ENCODE measurements at places on chromosomes 3 and 15. TPM values are rescaled to one million over a fixed set of nuclear protein-coding genes. Genes with fewer than 3 reads are reported as not detected.

The TGM5 gene
- polyA plus RNA-seq: 0.26 TPM

DNA sequence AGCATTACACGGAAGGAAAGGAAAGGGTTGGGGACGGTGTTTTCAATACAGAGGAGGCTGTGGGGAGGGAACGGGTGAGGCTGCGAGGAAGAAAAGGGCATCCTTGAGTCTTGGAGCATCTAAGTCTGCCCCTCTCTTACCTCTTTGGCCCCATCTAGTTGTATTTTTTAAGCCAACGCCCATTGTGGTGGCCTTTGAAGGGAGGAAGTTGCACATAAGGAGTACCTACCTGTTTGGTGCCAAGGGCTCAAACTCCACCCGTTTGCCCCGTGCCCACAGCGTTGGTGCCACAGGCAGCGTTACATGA lies 146.1 kb upstream of the UMPS start:
- DNase-seq: no peak

- DNase-seq: no peak
Observed at GRCh38 chr15:92101708-92102394, 248.3 kb downstream of the SLCO3A1 start.

GRCh38 chr3:197212290-197212689 lies 86.1 kb downstream of the DLG1 start:
- no peak for DNase-seq

- no peak for DNase-seq
Observed at GRCh38 chr3:67706934-67707333, 52.5 kb upstream of the SUCLG2 start.

The GPR160 gene
- 3.1 TPM for polyA plus RNA-seq

The DGKG gene
- 2.5 TPM for polyA plus RNA-seq

DNA sequence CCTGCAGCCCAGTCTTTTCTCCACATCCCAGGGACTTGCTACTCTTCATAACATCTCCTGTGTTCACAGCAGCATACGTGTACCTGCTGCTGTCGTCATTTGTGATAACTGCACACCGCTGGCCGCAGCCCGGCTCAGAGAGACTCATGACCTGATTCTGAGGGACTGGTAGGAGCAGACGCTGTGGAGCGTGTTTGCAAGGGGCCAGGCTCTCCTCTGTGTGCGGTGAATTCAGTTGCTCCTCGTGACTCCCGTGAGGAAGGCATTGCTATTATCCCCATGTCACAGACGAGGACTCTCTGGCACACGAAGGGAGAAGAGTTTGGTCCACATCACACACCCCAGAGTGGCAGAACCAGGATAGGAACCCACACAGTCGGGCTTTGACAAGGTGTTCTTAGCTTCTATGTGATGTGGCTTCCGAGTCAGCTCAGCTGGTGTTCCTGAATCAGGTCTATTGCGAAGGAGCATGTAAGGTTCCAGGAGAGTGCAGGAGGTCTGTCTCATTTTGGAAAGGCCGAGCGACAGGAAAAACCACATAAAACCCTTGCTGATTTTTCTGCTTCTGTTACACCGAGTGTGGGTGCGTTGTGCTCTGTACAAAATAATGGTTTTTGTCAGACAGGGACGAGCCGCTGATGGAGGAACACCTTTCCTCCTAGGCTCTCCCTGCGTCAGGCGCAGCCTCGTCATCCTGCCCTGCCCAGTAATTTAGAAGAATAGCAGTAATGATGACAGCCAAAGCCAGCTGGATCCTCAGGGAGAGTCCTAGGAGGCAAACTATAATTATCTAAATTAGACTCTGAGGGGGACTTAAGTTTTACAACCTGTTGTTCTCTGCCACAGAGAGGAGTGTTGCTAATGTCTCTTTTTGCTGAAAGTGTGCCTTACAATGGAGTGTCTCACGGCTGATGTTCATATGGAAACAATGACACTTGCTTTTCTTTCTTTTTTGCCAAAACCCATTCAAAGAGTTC lies 157.5 kb upstream of the RGMA start:
- DNase-seq: no peak

DNA sequence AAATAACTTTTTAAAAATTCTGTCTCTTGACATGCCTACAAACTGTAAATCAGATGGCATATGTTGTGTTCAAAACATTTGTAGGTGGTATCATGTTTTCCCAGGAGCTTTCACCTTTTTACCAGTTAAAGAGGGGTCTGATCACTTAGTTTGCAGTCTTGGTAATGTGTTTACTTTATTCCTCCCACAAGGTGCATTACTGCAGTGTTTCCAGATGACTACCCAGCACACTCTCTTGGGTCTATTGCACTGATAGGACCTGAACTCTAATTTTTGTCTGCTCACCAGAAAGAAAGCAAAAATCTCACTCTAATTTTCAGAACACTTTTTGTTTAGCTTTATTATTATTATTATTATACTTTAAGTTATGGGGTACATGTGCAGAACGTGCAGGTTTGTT lies 734.1 kb downstream of the GBE1 start:
- DNase-seq: no peak

The UNC13C gene
- 3.5 TPM for polyA plus RNA-seq

DNA sequence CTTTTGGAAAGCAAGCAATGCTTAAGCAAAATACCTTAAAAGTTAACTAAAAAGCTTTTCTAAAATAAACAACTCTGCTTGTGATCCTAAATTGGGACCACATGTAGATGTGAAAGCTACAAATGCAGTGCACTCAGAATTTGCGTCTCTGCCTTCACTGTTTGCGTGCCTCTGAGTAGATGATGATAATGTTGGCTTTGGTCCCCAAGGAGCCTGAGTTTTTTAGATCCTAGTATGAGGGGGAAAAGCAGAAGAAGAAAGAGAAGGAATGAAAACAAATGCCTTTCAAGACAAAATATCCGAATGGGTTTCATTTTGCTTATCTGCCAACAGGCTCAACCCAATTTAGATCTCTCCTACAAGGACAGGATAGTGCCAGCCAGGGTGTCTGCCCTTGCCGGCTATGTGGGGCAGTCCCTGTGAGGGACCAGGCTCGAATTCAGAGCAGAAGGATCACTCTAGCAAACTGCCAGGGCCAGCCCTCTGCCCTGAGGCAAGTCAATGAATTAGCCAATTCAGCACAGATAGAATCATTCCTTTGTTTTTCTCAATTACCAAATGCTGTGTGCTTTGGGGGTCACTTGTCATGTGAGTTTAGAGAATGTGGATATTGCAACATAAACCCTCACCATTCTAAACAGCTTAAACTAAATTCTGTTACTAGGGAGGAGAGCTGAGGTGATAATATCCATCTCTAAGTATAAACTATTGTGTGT lies 28.5 kb downstream of the SCG5 start:
- peak; percentile 69 for DNase-seq

GRCh38 chr3:190370369-190370768 lies 17.6 kb upstream of the CLDN16 start:
- no peak for DNase-seq

The NDUFB5 gene
- 176 TPM for polyA plus RNA-seq

DNA sequence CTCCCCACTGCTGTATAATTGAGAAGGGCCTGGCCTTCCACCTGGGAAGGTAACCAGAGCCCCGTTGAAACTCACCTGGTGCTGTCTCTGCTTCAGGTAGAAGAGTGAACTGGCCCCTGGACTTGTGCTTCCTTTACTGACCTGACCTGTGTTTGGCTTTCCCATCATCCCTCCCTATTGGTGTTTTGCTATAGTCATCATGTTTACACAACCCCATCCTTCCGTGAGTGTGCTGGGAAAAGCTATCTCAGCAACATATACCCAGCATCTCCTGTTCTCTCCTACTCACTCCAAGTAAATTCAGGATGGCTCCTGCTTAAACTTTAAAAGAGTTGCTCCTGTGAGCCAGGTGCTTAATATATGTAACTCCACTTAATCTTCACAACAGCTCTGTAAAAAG lies 77.2 kb upstream of the TSC22D2 start:
- no peak for DNase-seq

GRCh38 chr15:96042734-96043224 lies 287.7 kb upstream of the NR2F2 start:
- no peak for DNase-seq

The AHSG gene
- polyA plus RNA-seq: 0.16 TPM

DNA sequence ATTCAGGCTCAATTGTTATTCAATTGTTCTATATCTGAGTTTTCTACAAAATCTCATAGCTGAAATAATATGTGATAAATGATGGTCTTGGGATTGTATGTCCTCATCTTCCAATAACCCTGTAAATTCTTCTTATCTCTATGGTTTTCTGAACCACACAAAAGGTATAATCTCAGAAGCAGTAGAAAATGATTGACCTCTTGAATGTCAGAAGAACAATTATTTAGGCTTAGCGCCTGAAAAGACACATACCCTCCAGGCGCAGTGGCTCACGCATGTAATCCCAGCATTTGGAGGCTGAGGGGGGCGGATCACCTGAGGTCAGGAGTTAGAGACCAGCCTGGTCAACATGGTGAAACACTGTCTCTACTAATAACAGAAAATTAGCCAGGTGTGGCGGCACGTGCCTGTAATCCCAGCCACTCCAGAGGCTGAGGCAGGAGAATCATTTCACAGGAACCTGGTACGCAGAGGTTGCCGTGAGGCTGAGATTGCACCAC lies 288.0 kb upstream of the TBC1D5 start:
- no peak for DNase-seq

- DNase-seq: no peak
Observed at GRCh38 chr3:182715006-182715405, 78.3 kb upstream of the ATP11B start.

- no peak for DNase-seq
Observed at GRCh38 chr15:89174476-89174875, 46.9 kb downstream of the RLBP1 start.

GRCh38 chr3:188772886-188773285 lies 398.9 kb upstream of the TPRG1 start:
- peak; percentile 28 for DNase-seq

- DNase-seq: no peak
Observed at GRCh38 chr3:127421943-127422662, 134.3 kb upstream of the PRR20G start.

The RARB gene
- polyA plus RNA-seq: 11.4 TPM

The SEMA3F gene
- polyA plus RNA-seq: 10.6 TPM

- DNase-seq: no peak
Observed at GRCh38 chr3:72332036-72332435, 516.2 kb downstream of the SHQ1 start.

DNA sequence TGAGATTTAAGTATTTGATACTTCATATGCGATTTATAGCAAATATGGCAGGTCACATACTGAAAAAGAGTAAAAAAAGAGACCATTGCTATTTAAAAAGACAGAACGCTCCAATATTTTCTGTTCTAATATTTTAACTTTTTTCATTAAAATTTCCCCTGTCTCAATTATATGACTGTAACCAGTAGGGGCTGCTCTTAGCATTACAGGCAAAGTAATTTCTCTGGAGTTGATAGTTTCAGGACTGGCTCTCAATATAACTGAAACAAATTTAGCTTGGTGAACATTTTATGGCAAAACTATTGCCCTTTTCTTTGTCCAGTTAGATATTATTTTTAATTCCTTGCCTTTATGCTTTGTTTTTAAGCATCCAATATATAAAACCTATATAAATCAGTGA lies 286.3 kb upstream of the ROBO2 start:
- peak; percentile 11 for DNase-seq

- no peak for DNase-seq
Observed at GRCh38 chr3:22612927-22613326, 590.2 kb upstream of the UBE2E2 start.

DNA sequence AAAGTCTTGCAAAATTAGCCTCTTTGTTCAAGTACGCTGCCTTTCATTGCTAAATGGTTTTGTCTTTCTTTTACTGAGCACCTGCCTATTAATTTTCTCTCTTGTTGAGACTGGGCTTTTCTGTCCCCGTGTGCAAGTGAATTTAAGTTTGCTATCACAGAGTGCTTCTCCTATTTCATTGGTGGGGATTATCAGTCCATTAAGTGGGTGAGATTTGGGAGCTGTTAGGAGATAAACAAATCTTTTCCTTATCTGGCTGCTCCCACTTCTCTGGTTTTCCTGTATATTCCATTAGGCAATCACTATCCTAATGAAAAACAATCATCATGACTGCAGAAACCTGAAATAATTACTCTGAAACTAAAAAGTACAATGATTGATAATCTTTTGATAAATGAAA lies 254.2 kb downstream of the NR1D2 start:
- DNase-seq: no peak

- no peak for DNase-seq
Observed at GRCh38 chr15:56017920-56018319, 24.5 kb upstream of the NEDD4 start.

The AGBL1 gene
- polyA plus RNA-seq: 21.4 TPM

DNA sequence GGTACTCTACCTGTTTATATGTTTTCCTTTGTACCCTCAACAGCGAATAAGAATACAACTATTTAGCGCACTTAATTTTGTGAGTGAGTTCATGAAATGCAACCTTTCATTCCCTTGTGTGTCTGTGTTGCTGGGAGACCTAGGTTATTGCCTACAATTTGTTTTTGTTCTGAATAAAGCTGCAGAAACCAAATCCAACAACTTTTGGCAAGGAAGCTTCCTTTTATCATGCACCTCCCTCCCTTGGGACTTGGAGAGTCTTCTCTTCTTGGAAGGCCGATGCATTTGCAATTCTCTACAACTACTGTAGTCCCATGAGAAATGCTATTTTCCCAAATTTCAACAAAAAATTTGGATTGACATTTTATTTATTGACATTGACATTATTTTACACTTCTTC lies 1002.4 kb upstream of the CADM2 start:
- peak; percentile 68 for DNase-seq

DNA sequence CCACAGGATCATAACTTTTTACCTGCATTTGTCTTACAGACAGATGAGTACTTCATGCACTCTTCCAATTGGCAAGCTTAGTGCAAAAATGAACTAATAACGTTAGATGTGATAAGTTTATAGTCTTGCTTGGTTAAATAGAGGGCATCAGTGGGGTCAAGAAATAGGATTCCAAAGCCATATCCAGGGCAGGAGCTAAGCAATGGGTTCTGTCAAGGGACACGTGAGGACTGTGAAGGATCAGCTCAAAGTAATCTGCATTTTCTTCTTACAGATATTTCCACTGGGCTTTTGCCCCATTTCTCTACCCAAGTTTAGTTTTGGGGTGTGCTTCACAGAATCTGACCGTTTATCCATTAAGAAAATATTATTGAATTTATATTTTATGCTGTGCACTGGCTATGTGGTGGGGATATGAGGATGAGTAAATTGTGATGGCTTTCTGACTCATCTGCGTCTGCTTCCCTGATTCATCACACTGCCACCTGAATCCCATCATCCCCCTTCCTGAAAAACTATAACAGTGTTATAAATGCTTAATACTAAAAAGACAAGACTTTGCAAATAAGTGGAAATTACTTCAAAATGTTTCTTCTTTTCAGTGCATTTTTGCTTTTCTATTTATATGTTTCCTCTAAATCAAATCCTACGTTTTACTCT lies 17.5 kb downstream of the PPP2R3A start:
- no peak for DNase-seq

GRCh38 chr3:178669022-178669601 lies 132.9 kb downstream of the KCNMB2 start:
- DNase-seq: no peak

GRCh38 chr15:98881526-98882520 lies 125.8 kb downstream of the PGPEP1L start:
- no peak for DNase-seq

GRCh38 chr3:57951066-57951882 lies 56.9 kb upstream of the FLNB start:
- DNase-seq: peak; percentile 62

- DNase-seq: no peak
Observed at GRCh38 chr15:85356276-85356675, 24.1 kb upstream of the AKAP13 start.
